Activated CD4-positive, alpha-beta T cell treated with anti-CD3 and anti-CD28 coated beads, Interleukin-2, Interleukin-6, amounts not matched to agents 100 ng/mL and 50 ng/mL, durations not matched to agents 16 hours and 8 hours (primary cell): ENCODE measurements at places on chromosomes 2 and 18.

DNA sequence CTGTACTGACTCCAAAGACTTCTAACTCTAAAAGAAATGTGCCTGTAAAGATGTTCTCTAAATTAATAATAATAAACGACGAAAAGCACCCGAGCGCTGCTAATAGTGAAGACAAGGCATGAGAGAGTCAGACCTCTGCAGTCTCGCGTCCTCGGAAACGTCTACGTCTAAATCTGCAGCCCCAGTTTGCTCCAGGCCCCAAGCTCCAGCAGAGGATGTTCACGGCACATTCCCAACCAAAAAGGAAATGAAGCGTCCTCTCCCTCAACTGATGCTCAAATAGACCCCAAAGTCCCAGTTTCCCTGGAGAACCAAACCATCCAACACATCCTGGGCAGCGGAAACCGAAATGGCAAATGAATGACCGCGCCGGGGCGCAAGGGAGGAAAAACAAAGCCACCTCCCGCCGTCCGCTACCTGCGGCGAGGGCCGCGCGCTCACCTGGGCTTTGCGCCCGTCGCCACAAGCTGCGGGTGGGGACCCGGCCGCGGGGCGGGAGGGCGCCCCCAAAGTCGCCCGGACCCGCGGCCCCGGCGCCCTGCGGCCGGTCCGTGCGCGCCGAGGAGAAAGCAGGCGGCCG is 47.1 kb upstream of the CCDC150 start:
- DNase-seq, result no peak

GRCh38 chr2:13667415-13667757 is 950.6 kb downstream of the TRIB2 start:
- no peak for DNase-seq

DNA sequence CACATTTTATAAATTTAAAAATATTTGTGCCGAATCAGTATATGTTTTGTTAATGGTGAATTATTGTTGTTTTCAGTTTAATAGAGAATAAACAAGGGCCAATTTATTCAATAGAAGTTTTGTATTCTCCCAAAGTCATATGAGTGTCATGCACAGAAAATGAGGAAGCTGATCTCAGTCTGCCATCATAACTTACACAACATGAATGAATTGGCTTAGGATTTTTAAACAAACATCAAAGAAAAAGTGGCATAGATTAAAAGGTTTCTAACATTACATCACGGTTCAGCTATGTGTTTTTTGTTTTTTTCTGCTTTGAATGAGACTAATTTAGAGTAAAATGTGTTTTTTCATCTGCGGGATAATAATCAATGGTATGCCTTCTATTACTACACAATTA is 123.4 kb upstream of the CTNNA2 start:
- DNase-seq, result no peak

DNA sequence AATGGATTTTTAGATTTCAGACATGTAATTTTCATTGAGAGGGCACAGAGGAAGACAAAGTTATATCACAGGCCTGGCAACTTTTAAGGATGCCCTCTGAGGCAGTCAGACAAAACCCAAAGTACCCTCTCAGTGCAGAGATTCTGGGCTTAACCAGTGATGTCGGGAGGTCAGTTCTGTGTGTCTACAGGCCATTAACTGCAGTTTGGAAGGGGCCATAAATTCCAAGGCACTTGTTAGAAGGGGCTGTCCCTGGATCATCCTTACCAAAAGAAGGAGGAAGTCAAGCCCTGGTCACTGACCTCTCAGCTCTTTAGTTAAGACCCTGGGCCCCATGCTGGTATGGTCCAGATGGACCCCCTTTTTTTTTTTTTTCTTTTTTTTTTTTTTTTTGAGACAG is 60.7 kb downstream of the LRRFIP1 start:
- DNase-seq, result no peak

DNA sequence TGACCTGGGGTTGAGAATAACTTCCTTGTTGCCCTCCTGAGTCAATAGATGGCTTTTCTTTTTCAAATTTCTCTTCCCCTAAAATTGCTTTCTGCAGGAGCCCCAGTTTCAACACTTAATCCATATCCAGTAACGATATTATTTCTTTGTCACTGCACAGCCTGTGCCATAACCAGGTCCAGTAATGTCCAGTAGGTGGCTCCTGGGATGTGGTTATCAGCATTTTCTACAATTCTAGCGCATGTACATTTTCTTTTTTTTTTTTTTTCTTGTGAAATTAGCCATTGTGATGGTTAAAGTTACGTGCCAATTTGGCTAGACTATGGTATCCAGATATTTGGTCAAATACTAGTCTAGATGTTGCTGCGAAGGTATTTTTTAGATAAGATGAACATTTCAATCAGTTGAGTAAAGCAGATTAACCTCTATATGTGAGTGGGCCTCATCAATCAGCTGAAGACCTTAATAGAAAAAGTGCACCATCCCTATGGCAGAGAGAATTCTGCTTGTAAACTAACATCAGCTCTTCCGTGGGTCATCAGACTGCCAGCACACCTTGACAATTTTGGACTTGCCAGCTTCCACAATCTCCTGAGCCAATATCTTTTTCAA is 72.9 kb upstream of the SCG2 start:
- DNase-seq, result no peak

DNA sequence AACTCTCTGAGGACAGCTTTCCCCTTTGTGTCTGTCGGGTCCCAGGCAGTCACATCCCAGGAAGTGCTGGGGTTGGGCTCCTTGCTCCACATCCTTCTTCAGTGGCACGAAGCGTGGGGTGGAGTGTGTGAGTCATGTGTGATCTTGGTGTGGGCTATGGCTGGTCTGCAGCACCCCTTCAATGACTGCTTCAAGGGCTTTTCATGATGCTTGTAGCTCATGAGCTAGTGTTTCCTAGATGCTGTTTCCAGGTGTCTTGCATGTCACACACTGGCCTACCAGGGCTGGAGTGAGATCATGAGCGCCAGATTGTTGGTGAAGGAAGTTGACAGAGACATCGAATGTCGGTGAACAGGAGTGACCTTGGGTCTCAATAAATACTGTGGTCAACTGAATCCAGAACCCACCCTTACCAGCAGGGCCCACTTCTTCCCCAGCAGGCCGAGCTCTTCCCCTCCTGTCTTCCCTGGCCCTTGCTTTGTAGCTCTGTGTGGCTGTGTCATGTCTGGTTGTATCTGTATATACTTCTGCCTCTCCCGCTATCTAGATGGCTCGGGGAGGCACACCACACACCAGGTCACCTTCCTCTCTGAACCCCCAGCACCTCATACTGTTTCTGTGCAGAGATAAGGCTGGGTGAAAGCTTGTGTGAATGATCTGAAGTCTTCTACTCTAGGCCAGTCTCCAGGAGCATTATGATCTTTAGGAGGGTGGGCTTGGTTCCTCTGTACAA is 3.8 kb downstream of the C2orf92 start:
- no peak for DNase-seq

DNA sequence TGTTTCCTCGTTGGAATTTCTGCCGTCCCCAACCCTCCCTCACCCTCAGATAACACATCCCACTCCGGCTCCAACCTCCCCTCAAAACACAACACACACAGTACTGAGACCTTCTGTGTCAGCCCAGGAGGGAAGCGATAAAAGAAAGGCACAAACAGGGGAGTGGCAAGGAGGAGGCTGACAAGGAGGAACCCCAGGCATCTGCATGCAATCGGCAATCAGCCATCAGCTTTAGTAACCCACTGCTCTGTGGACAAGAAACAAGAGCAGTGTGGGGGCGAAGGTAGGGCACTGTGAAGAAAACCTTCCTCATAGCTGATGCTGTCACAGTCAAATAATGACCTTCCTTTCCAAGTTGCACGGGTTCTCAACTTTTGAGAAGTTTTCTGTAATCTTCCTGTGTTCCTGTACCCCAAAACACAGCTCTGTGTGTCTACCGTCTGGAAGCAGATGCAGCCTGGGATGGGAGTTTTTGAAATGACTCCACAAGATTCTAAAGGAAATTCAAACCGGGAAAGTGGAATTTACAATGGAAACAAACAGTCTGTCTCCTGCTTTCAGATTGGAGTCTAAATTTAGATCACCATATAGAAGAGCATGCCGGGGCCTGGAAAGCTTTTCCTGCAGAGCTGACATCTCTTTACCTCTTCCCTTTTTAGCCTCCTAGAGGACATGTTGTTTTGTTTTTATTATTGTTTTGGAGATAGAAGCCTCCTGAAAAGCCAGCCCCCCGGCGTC is 16.4 kb upstream of the LPIN2 start:
- no peak for DNase-seq

DNA sequence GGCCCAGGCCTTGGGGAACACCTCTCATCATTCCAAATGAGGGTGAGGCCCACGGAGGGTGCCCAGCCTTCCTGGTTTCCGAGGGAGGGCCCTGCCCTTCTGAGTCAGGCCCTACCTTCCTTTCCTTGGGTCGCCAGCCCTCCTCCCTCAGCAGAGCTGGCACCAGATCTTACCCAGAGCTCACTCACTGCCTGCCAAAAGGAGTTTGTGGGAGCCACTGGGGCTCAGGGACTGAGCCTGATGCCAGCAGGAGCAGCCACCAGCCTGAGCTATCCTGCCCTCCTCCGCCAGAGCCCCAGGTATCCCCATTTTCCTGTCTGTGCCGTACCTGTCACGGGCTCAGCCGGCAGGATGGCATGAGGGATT is 64.1 kb downstream of the NRP2 start:
- DNase-seq, result no peak

DNA sequence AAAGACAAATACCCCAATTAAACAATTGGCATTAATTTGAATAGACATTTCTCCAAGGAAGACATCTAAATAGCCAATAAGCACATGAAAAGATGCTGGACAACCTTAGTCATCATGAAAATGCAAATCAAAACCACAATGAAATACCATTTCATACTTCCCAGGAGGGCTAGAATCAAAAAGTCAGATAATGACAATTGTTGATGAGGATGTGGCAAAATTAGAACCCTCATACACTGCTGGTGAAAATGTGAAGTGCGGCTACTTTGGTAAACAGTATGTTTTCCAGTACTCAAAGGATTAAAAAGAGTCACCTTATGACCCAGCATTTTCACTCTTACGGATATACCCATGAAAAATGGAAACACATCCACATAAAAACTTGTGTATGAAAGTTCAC is 91.6 kb downstream of the FIGN start:
- DNase-seq, result no peak

GRCh38 chr2:114089636-114090319 is 199.9 kb downstream of the ACTR3 start:
- DNase-seq, result no peak

- DNase-seq, result no peak
These were observed 222.6 kb downstream of the TWIST2 start for GRCh38 chr2:239070466-239070865.

GRCh38 chr2:10274983-10275802 is 27.5 kb upstream of the HPCAL1 start:
- no peak for DNase-seq
